ENCODE measurements at places on chromosomes 13 and 19. TPM values are rescaled to one million over a fixed set of nuclear protein-coding genes. Genes with fewer than 3 reads are reported as not detected.

DNA sequence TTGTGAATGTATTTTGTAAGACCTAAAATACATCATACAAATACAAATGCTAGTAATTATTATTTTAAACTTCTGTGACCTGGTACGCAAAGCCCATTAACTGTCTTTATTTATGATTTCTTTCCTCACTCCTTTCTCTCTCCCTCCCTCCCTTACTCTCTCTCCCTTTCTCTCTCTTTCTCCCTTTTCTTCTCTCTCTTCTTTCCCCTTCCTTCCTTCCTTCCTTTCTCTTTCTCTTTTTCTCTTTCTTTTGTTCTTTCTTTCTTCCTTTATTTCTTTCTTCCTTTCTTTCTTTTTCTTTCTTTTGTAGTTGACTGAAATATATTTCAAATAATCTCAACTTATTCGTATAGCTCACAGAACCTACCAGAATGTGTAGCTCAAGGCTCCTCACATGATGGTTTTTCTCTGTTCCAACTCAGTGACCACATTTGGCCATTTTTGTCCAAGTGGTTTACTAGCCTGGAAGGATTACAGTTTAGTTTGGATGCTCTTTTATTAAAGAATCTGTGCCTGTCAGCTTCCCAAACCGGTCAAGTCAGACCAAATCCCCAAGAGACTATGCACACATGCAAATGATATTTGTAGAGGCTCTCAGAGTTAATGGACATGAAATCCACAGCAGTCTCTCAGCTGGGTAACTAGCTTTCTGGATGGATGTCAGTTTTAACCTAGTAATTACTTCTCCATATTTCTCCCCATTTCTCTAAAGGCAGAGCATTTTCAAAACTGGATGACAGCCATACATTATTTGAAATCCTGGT lies 71.7 kb downstream of the POSTN start:
- no peak for DNase-seq

GRCh38 chr19:47762151-47762550 lies 16.4 kb upstream of the SELENOW start:
- DNase-seq, result no peak

The SIAH3 gene
- total RNA-seq, result not detected

- no peak for DNase-seq
Observed at GRCh38 chr13:99941911-99942310, 29.7 kb downstream of the ZIC5 start.

DNA sequence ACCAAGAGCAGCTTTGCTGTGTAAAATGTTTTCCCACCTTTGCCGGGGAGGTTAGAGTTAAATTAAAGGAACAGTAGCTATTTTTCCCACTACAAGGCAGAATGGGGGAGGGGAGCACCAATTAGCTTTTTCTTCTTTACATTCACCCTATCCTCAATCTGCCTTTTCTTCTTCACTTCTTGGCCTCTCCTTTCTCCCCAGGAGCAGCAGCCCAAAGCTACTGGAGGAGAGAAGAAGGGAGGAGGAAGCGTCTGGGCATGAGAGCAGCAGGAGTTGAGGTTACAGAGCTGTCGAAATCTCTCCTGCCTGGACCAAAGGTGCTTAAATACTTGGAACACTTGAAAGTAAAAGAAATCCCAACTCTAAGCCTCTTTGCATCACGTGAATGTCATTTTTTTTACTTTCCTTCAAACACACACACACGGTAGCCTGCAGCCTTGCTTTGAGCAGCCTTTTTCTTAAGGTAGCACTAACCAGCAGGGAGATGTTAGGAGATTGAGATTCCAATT lies 39.0 kb upstream of the WASF3 start:
- no peak for DNase-seq

Measured in breast epithelium (tissue), 4 donors.